ENCODE measurements at places on chromosomes 6 and 20.

DNA sequence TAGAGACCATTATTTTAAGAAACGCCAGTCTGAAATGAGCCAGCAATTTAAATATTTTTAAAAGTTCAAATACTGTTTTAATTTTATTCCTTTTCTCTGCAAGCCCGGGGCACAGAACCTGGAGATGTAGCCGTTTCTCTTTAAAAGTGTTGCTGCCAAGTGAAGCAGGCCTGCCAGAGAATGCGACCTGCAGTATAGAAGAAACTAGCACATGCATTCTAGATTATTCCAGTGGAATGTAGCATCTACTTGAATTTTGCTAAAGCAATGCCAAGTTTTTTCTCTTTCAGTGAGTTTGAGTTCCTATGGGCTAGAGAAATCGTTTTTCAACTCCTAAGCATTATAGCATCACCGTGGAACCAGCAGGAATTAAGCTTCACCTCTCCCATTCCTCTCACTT, 101.3 kb downstream of the QRSL1 start:
- DNase-seq: no peak

DNA sequence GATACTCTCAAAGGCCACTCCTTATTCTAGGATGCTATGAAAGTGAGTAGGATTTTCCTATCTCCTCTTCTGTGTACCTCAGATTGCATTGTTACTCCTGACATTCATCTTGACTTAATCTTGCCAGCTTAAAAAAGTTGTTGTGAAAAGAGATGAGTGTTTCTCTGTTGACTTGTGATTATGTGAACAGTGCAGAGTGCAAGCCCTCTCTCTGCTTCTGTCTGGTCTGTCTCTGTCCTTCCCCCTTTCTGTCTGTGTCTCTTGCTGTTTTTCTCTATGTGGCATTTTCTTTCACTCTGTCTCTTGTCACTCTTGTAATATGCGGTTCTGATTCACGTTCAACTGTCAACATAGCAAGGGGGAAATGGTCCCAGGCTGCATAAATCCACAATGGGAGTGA, 306.6 kb downstream of the FARS2 start:
- DNase-seq: no peak

- DNase-seq: no peak
Measured at GRCh38 chr6:37106982-37107491, 62.9 kb upstream of the PIM1 start.

DNA sequence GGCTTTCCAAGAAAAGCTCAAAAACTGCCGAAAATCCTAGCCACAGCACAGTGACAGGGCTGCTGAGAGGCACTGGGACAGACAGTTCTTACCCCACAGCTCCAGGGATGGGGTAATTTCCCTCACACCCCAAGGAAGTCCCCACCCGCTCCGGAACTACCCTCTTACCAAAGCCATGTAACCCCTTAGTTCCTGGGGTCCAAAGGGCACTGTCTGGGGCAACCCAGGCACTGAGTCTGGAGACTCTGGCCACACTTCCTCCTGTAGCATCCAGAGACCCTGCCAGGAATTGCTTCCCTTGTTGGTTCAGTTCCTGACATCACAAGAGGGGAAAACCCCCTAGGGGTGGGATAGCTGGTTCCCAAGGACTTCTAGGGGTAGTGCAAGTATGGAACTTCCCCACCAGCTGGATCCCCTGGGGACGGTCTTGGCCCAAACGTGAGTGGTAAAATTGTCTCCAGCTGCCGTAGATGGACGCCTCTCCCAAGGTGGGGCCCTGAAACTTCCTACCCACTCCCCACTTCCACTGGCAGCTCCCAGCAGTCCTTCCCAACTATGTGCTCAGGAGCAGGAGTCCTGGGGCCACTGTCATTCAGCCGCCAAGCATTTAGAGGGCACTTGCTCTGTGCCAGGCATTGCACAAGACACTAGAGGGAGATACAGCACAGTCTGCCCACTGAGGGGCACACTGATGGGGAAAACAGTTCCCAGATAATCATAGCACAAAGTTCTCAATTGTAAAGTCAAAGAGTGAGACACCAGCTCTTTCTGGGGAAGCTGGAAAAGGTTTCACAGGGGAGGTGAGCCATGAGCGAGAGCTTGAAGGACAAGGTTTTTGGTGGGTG, 17.2 kb upstream of the HCK start:
- no peak for DNase-seq

- DNase-seq: no peak
Measured at GRCh38 chr6:15730442-15730841, 67.6 kb upstream of the DTNBP1 start.

- DNase-seq: no peak
Measured at GRCh38 chr6:29763491-29764289, 40.5 kb downstream of the HLA-F start.

- DNase-seq: peak; percentile 72
Measured at GRCh38 chr20:2451939-2452732, 18.5 kb downstream of the SNRPB start.

DNA sequence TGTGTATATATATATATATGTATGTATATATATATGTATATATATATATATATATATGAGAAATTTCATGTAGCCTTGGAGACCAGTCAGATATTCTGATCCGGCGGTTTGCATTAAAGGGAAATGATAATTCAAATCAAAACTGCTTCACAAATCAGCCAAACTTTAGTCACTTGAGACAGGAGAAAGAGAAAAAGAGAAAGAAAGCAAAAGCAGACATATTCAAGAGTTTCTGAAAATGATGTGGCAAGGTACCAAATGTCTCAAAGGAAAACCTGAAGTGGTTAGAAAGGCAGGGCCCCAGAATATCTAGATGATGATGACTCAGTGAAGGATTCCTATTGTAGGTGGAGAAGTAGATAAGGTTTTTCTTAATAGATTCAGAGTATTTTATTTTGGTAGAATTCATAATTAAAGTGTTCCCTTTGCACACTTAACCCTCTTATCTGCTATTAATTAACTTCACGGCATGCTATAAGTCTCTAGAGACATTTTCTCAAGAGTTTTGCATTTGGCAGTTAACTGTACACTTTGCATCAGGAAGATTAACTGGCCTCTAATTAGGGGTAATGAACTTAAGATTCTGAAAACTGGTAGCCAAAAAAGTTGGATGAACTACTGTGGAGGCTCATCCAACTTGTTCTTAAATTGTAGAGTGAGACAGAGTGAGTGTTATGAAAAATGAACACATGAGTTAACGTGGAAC, 50.1 kb upstream of the ASF1A start:
- no peak for DNase-seq

DNA sequence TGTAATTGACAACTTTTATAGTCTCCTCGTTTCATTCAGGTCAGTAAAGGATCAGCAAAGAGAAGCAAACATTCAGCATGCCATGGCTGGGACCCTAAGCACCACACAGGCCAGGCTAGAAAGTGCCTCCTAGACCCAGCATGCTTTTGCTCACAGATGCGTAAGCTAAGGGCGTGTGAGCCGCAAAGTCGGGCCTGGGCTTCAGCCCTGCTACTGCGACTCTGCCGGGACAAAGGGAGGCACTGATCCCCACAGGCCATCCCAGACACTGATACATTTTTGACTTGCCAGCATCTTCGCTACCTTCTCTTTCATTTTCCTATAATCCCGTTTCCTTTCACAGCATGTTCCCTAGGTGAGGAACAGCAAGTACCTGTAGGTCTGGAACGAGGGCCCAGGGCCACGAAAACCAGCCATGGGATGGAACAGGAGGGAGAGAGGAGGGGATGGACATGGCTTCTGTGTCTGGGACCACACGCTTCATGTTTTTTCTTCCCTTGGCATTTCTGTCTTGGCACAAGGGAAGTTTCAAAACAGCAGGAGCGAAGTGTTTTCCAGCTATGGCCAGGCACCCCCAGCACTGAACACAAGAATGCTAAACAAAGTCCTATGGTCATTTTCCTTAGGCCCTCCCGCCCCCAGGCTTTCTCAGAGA, 42.6 kb downstream of the IRF4 start:
- no peak for DNase-seq

DNA sequence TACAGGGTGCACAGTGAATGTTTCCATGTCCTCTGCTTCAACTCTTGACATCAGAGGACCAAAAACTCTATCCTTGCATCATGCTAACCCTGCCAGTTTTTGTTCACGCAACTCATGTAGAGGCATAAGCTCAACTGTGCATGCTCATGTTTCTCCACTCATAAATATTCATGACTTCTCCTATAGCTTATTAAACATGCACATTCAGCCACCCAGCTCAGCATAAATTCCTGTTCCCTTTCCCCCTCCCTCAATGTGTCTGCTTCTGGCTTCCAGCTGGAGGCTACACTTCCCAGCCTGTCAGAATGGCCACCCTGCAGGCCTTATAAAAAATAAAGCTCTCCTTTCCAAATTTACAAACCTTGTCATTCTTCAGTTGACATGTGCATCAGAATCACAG, 154.6 kb downstream of the KIF16B start:
- DNase-seq: no peak

GRCh38 chr6:65711531-65711930, 4.5 kb upstream of the EYS start:
- no peak for DNase-seq

GRCh38 chr6:19839788-19840187, 2.6 kb downstream of the ID4 start:
- no peak for DNase-seq

GRCh38 chr20:60137657-60138245, 179.5 kb downstream of the CDH26 start:
- DNase-seq: peak; percentile 28

DNA sequence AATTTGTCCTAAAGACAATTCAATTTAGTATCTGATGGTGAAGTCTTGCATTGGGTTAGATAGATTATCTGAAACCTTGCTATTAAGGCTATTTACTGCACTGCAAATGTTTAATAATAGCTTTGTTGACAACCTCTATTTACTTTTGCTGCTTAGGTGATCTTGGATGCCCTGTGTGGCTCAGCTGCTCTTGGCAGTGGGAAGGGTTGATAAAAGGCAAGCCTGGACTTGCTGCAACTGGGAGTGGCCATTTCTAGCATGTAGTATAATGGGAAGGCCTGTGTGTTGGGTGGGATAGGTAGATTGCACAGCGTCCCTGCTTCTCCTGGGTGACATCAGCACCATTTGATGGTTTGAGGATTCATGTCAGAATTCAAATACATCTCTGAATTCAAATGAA, 49.1 kb downstream of the ARMC2 start:
- DNase-seq: no peak

DNA sequence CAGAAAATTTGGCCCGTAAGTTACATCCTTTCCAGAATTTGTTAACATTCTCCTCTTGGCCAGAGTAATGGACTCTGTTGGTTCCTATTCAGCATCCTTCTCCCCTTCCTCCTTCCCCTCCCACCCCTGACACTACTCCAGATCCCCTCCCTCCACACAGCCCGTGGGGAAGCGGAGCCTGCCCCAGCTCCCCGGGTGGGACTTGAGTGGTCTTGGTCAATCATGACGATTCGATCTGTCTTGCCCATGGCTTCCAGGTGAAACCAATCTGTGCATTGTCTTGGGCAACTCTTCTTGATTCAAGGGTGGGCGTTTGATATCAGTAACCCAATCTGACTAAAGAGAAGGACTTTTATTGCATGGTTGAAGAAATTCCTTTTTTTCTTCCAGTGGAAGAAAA, 143.9 kb downstream of the ANKRD60 start:
- DNase-seq: no peak

DNA sequence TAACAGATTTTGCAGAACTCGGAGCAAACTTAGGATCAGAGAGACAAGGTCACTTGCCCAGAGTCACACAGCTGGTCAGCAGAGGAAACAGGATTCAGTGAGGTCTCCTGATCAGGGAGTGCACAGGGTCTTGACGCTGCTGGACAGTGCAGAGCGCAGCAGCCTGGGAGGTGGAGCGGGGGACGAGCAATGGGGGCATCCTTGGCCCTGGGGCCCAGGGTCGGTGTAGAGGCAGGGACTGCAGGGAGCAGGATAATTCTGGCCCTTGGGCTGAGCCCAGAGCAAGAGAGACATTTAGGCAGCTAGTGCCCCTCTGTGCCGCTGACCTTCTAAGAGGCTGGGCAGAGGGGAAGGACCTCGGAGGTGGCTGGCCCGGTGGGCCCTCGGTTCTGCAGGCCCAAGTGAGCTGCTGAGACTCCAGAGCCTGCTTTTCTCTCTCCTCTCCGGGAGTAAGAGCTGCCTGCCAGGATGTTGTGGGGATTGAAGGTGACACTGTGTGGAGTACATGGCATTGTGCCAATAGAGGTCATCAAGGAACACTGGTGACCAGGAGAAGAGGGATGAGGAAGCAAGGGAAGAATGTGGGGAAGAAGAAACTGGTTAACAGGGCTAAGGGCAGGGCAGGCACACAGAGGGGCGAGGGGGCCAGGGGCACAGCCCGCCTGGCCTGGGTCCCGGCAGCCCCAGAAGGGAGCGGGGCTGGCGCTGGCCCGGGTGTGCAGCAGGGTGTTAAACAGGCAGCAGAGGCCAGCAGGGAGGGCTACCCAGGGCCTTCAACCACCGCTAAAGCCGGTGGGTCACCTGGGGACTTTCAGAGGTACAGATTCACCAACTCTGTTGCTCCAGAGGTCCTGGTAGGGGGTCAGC, 122.0 kb downstream of the AGPAT4 start:
- no peak for DNase-seq

DNA sequence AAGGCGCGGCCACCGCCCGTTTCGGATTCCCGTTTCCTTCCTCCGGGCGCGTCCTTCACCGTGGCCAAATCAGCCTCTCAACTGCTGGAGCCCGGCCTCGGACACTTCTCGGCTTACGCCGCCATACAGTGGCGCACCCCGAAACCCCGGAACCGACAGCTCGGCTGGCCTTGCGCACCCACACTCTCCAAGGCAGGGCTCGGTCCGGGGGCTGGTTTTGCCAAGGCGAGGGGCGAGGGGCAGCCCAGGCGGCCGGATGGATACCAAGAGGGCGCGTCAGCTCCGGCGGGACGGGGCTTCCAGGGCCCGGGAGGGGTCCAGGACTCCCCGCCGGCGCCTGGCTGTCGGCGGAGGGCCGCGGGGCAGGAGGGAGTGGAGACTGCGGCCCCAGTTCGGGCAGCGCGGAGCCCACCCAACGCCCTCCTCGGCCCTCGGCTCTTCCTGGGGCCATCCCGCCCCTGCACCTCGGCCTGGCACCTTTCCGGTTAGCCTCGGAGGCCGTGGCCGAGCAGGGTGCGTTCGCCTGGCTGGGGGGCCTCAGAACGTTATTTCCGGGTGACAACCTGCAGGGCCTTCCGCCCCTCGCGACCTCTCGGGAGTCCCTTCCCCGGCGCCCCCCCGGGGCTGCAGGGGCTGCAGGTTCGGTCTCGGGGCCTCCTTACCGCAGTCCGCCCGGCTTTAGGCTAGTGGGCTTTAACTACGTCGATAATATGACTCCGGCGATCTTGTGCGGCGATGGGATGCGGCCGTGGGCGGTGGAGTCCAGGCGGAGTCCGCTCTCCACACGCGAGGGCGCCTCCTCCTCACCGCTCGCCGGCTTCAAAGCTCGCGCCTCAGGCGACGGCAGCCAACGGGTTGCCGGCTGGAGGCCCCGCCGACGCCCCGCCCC, 697 bp upstream of the CEP43 start:
- DNase-seq: peak; percentile 16

All from stimulated activated CD4-positive, alpha-beta T cell treated with anti-CD3 and anti-CD28 coated beads, Interleukin-2, amount 100 ng/mL, for 48 hours (primary cell).